ENCODE measurements at places on chromosomes 12 and 14.

GRCh38 chr12:65624554-65625086, 199.7 kb upstream of the HMGA2 start:
- DNase-seq = no peak

DNA sequence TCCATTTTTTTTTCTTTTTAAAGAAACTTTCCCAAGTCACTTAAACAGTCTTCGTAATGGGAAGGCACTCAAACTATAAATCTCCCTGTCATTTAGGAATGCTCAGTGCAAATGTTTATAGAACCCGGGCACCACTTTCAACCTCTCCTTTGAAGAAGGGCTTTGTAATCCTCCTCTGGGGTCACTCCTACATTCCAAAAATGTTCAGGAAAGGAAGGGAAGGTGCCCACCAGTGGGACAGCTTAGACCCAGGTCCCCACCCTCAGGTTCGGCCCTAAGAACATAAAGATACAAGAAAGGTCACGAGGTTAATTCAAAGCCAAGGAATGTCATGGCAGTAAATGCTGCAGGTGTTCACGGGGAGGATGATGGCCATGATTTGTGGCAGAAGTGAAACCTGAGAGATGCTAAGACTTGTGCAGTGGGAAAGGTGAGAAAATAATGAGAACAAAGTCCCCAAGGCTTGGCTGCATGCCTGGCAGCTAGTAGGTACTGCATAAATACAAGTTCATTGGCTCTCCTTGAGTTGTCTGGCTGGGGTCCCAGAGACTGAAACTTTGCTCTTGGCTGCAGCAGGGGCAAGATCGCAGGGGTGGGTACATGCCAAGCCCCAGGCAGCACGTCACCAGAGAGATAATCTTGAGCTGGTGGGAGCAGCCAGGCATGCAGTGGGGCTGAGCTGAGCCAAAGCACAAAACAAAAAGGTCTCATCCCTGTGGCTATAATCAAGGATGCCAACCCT, 21.1 kb downstream of the KRT18 start:
- no peak for DNase-seq

GRCh38 chr12:11746024-11746771, 96.7 kb downstream of the ETV6 start:
- DNase-seq = no peak

DNA sequence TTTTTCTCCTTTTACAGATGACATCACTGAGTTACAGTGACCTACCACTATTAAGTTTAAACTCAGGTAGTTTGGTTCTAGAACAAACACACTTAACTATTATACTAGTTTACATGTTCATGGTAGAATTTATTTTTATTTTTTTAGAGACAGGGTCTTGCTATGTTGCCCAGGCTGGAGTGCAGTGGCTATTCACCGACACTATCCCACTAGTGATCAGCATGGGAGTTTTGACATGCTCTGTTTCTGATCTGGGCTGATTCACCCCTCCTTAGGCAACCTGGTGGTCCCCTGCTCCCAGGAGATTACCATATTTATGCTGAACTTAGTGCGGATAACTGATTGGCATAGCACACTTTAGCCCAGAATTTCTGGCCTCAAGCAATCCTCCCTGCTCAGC, 66.4 kb upstream of the LTA4H start:
- no peak for DNase-seq

GRCh38 chr12:26297396-26298070, 102.2 kb downstream of the SSPN start:
- no peak for DNase-seq

- DNase-seq = no peak
Observed at GRCh38 chr12:738712-739111, 13.7 kb upstream of the WNK1 start.

DNA sequence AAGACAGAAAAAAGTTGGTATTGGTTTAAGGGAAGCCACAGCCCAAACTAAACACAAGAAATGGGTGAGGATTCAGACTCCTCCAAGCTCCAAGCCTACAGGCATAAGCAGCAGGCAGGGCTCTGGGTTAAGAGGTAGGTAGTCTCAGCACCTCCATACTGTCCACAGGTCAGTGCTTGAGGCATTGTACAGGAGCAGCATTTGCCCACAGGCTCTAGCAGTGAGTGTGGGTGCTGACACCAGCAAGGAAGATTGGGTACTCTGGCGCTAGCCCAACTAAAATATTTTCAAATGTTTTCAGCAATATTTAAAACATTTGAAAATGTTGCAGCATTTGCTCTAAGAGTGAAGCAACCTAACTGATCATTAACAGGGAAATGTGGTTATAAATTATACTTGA, 33.1 kb downstream of the FERMT2 start:
- DNase-seq = no peak

DNA sequence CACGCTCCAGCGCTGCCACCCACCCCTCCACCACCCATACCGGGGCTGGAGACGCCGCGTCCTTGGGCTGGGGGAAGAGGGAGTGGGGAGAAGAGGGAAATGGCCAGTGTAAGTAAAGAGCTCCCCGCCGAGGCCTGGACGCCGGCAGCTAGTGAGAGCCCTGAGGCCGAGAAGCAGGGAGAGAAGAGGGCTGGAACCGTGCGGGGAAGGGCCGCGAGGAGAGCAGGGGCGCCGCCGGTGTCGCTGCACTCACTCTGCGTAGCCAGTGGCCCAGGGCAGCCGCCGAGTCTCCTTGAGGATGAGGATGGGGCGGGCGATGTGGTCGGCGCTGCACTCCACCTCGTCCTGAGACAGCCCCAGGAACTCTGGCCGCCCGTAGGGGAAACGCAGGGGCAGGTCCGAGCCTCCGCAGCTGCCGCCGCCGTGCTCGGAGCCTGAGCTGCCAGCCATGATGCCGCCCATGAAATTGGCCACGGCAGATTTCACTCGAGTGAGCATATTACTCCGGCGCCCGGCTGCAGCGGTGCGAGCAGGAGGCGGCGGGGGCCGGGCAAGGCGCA, 631 bp downstream of the PPM1H start:
- DNase-seq = no peak

Measured in right renal cortex interstitium (tissue), 3 donors.